ENCODE measurements at places on chromosomes 6 and 20.

DNA sequence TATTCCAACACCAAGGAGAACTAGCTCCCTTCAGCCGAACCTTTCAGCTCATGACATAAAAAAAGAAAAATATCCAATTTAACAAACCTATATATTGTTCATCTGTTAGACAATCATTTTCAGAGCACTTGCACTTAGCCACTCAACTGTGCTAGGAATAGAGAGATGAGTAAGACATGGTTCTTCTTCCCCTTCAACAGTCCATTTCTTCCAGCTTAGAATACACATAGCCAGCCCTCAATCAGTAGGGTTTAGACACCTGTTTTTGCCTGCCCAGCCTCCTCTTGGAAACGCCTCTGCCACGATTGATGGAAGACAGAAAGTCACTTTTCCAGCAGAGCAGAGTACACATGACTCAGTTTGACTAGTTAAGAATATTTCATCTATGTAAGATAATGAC is 21.8 kb downstream of the ADNP start:
- DNase-seq = no peak

- DNase-seq = no peak
Observed at GRCh38 chr20:56625837-56626236, 3.3 kb upstream of the TFAP2C start.

DNA sequence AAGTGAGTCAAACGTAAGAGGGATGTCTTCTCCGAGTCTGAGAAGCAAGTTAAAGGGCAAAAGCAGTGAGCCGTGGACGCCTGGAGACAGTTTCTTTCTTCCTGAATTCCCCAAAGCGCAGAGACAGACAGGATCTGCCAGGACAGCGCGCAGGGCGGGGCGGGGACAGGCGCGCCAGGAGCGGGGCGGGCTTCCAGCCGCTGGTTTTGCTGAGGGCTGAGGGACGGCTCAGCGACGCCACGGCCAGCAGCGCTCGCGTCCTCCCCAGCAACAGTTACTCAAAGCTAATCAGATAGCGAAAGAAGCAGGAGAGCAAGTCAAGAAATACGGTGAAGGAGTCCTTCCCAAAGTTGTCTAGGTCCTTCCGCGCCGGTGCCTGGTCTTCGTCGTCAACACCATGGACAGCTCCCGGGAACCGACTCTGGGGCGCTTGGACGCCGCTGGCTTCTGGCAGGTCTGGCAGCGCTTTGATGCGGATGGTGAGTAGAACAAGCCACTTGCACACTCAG is at the start of gene SCGN:
SCGN (plus strand) TSS at position 209 of the 509 bp plus-strand sequence; CDS start at position 398, 189 bp downstream.
- DNase-seq = peak; percentile 86

DNA sequence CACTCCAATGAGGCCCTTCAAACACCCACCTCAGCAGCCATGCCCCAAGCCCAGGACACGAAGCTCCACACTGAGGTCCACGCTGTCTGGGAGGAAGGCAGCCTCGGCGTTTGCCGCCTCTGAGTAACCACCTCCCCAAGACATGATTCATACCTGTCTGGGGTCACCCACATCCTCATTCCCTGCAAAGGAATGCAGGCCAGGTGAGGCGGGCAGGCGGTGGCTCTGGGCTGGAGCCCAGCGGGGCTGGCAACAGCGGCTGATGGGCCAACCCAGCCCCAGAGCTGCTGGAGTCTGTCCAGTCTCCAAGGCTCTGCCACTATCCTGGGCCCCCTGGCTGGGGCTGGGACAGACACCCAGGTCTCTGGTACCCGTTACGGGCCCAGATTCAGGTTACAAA is 14.8 kb downstream of the PMEPA1 start:
- DNase-seq = no peak

- no peak for DNase-seq
Observed at GRCh38 chr6:125853168-125853567, 62.4 kb downstream of the NCOA7 start.

- peak; percentile 30 for DNase-seq
Observed at GRCh38 chr6:40582892-40583291, 4.3 kb downstream of the LRFN2 start.

GRCh38 chr6:11428895-11429294 is 108.7 kb upstream of the TMEM170B start:
- no peak for DNase-seq

- DNase-seq = peak; percentile 58
Observed at GRCh38 chr6:152338335-152339125, 298.6 kb downstream of the SYNE1 start.

DNA sequence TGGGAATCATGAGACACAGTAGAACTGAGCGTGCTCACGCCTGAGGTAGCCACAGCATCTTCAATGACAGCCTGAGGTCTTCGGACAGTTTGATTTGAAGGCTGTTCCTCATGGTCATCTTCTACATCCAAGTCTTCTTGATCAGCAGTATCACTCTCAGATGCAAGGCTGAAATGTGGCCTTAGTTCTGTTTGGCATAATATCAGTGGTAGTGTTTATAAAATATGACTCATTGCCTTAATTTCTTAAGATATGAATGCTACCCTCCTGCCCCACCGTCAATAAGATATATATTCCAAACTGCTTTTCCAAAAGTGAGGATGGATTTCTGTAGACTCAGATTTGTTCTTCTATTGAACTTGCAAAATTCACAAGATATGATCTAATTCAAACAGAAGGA is 17.5 kb upstream of the MAP7 start:
- DNase-seq = no peak

- DNase-seq = no peak
Observed at GRCh38 chr20:17848249-17849048, 120.1 kb downstream of the SNX5 start.

DNA sequence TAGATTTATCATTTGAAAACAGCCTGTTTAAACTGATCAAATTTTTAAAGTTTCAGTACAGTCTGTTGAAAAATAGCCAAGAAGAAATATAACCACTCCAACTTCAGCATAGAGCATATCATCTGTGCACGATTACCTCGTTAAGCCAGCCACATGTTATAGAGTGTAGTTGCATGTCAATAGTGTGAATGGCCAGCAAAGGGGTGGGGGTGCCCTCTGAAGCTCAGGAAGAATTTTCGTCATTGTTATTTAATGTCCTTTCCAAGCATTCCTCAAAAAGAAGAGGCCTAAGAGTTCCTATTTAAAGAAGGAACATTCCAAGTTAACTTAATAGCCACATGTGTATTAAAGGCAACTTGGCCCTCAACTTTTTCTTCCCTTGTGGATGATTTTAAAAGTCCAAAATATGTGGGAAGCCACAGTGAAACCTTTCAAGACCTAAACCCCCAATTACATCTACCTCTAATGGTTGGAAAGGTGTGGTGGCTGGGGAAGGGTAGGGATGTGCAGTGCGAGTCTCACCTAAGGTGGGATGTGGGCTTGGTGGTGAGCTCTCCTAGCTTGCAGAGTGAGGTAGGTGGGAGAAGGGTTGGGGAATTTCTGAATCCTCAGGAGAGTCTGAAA is 1.8 kb upstream of the CCN2 start:
- DNase-seq = no peak

DNA sequence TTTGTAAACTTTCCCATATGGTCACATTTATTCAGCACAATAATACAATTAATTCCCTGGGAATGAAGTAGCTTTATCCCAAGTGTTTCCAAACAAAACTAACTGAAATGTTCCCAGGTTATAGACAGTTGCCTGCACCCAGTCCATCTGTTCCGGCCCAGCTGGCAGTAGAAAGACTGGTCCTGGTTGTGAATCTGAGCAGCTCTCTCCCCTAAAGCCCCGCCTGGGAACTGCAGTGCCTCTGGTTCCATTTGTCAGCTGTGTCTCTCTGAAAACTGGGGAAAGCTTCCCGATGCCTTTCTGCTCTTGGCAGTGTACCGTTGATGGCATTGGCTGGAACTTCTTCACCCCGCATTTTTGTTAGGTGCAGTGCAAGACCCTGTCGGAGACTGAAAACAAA is 8.7 kb downstream of the MTHFD1L start:
- DNase-seq = no peak

- DNase-seq = no peak
Observed at GRCh38 chr6:121925024-121925423, 474.4 kb upstream of the HSF2 start.

DNA sequence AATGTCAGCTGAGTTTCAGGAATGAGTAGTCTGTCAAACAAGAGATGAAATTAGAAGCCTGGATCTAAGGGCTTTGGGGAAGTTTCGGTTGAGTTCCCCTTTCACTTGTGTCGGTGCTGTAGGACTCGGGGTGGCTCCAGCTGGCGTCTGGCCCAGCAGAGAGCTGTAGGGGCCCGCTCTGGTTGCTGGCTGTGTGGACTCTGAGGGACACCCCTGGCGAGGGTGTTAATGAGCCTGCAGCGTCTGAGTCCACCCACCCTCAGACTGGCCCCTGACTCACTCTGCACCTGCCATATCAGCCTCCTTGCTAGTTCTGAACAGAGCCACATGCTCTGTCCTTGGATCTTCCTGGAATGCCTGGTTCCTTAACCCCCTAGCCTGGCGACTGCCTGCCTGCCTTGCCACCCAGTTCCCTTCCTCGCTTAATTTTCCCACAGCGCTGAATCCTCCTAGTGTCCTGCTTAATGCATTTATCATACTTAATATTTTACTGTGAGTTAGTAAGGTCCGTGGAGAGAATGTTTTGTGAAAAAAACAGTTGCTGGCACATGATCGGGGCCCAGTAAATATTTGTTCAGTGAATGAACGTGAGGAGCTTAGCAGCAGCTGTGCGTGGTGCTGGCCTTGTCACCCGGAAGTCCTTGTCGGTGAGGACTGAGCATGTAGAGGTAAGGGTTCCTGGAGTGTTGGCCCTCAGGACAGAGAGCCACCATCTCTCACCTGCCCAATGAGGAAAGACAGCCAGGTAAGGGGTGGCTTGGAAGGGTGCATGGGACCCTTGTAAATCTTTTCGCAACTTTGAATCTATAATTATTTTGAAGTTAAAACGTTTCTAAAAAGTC is 1.6 kb downstream of the DNAJC5 start:
- DNase-seq = peak; percentile 76

DNA sequence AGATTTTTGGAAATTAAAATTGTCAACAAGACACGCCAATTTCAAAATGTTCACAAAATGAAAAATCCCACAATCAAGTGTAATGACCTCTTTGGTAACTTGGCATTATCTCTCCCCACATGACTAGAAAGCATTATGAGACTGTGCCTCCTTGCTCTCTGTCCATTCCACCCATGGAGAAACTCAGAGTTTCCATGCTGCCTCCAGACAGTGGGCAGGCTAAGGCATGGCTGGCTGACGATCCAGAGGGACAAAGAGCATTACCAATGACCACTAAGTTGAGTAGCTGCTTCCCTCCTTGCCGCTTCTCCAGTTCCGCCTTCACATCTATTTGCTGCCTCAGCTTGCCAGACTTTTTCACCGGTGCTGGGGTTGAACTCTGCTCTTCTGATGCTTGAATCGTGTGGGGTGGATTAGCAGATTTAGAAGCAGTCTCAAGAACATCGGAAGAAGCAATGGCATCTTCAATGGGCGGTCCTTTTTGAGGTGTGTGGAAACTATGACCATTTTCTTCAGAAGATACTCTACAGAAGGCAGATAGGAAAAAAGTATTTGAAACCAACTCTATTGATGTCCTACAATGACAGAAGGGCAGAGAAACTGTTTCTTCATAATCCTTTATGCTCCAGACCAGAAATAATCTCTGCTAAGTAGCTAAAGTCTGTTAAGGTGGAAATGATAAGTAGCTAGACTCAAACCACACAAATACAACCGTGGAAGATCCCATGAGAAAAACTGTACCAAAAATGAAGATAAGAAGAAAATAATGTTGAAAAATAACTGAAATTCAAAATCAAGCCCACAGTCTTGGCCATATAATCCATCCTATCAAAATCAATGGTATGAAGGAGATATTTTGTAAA is 47.5 kb upstream of the ALDH8A1 start:
- DNase-seq = peak; percentile 69

DNA sequence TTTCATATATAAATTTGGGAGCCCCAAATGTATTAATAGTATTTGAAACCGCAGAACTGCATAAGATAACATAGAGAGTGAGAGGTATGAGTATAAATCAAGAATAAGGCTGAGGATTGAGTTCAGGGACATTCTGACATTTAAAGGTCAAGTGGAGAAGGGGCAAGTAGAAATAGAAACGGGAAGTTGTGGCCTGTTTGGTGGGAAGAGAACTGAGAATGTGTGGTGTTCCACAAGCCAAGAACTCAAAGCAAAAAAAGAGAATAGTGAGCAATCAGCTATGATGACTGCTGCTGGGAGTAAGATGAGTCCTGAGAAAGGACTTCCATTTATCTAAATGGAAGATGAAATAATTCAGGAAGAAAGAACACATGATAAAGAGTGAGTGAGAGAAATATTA is 418.4 kb downstream of the CD109 start:
- no peak for DNase-seq

DNA sequence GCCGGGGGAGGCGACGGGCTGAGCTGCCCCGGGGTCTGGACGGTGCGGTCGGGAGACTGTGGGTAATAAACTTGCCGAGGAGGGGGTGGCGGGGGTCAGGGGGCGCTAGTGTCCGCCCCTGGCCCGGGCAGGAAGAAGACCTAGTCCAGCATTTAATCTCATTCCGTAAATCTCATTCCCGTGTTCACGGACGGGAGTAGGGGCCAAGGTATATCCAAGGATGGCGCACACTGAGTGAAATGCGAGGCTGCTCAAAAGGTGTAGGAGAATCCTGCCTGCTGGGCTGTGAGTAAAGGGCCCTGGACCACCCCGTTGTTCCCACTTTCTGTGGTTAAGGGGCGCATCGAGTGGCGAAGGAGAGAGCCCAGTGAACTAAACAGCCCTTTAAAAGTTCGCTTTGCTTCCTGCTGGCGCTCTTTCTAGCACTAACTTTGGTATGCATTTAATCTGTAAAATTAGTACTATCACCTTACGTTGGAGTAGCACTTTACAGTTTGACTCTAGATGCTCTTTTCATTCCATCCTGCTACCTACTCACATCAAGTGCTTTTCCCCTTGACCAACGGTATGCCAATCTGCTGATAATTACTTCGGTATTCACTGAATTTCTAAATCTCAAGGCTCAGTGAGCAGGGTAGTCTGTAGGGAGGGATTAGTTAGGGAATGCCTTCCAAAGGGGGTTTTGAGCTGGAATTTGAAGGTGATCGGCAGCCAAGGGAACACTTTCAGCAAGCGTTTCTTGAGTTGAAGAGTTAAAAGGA is 730 bp downstream of the PARD6B start:
- peak; percentile 34 for DNase-seq

GRCh38 chr6:82183642-82184282 is 63.8 kb downstream of the IBTK start:
- DNase-seq = no peak

- DNase-seq = no peak
Observed at GRCh38 chr6:73139681-73140383, 85.5 kb downstream of the KHDC1L start.

DNA sequence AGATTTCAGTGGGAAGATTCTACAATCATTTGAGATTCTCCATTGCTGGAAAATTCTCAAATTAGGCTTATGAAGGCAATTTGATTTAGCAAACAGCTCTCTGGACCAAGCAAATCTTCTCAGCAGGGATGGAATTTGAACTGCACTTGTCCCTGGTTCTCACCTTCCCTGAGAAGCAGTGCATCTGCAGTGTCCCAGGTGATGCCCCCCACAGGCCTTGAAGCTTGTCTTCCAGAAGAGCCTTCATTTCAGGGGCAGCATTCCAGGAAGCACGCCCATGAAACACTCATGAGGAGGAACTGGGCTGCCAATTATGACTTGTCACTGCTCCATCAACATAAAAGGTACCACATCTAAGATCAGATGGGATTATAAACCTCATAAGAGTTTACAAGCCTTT is 82.8 kb upstream of the HDAC2 start:
- no peak for DNase-seq
